Myocyte (in vitro differentiated cells): ENCODE measurements at places on chromosomes 6 and 20. TPM values are rescaled to one million over a fixed set of nuclear protein-coding genes. Genes with fewer than 3 reads are reported as not detected.
A peak's percentile ranks its signal among the peaks of the same experiment; 100 is the strongest.

DNA sequence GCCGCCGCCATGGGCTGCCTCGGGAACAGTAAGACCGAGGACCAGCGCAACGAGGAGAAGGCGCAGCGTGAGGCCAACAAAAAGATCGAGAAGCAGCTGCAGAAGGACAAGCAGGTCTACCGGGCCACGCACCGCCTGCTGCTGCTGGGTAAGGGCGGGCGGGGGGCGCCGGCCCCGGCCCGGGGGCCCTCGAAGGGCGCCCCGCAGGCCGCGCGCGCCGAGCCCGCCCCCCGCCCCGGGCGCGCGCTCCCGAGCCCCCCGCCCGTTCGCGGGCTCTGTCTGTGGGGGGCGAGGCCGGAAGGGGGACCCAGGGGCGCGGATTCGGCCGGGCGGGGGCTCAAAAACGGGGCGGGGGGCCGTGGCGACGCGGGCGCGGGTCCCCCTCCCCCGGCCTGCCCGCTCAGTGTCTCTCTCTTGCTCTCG lies 39.2 kb downstream of the GNAS start:
- DNase-seq, result peak; percentile 50

DNA sequence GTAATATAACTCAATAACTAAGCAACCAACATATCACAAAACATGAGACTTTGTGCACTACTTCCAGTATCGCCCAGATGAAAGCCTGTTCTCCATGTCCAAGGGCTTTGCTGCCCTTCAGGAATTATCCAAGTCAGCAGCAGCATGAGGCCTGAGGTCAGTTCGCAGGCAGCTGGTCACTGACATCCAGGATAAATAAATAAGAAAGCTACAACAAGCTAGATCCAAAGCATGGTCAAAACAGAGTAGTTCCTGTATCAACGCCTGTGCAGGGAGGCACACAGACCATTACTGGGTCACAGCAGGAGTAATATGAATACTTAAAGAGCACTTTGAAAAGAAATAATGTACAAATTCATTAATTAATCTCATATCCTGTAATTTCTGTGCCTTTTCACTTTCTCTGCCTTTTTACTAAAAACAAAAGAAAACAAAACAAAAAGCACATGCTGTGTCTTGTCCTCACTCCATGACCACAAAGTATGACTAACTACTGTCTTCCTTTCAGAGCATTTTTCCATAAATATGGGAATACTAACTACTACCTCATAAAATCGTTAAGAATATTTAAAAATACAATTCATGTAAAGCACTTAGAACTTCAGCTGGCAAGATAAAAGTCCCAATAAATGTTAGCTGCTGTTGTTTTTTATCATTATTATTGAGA lies 374.9 kb upstream of the IRAK1BP1 start:
- peak; percentile 75 for DNase-seq

DNA sequence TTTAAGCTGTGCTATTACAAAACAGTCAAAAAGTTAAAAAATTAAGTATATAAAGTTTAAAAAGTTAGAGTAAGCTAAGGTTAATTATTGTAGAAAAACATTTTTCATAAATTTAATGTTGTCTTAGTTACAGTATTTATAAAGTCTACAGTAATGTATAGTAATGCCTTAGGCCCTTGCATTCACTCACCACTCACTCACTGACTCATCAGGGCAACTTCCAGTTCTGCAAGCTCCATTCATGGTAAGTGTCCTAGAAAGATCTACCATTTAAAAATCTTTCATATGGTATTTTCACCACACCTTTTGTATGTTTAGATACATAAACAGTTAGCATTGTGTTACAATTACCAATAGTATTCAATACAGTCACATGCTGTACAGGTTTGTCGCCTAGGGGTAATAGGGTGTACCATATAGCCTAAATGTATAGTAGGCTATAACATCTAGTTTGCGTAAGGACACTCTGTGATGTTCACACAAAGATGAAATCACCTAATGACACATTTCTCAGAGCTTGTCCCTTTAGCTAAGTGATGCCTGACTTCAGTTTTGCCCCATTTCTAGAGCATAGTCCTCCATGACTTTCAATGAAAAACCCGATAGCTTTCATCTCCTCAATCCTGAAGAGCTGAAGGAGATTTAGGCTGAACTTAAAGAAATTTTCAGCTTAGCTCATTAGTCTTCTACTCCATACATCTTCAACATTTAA lies 14.9 kb upstream of the HLA-DRA start:
- DNase-seq, result no peak

SASH1 gene
- 23.9 and 39.4 TPM in 2 replicates for total RNA-seq

- DNase-seq, result peak; percentile 27
These were observed 150.1 kb downstream of the GMPR start for GRCh38 chr6:16388488-16388887.

BTN1A1 gene
- total RNA-seq, result not detected in 2 replicates

DNA sequence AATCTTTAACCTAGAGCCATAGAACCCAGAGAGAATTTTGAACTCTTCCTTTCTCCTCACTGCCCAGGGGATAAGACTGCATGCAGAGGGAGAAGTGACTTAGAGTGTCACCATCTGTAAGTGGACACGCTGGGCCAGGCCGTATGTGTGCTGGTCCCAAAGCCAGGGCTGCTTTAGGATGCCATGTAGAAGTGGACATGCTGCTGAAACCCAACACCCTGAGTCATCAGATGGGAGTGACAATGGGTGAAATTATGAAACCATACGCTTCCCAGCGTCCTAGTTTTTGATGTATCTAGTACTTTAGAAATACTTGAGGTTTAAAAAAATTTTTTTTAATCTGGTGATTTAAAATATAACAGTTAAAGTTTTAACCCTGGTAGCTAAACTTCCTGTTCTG lies 191.1 kb downstream of the FNDC1 start:
- DNase-seq, result peak; percentile 26

- DNase-seq, result no peak
These were observed 23.9 kb downstream of the INSM1 start for GRCh38 chr20:20391766-20392165.

PRPH2 gene
- total RNA-seq, result 1.4 and 1.8 TPM in 2 replicates
